ENCODE measurements at places on chromosomes 2 and 18.

DNA sequence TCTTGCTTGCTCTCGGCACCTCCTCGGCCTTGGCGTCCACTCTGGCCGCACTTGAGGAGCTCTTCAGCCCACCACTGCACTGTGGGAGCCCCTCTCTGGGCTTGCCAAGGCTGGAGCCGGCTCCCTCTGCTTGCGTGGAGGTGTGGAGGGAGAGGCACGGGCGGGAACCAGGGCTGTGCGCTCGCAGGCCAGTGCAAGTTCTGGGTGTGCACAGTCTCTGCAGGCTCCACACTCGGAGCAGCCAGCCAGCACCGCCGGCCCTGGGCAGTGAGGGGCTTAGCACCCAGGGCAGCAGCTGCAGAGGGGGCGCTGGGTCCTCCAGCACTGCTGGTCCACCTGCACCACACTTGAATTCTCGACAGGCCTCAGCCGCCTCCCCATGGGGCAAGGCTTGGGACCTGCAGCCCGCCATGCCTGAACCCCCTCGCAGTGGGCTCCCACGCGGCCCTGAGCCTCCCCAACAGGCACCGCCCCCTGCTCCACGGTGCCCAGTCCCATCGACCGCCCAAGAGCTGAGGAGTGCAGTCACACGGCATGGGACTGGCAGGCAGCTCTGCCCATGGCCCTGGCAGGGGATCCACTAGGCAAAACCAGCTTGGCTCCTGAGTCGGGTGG is 411.2 kb upstream of the CHAC2 start:
- DNase-seq: no peak

GRCh38 chr2:85988914-85989270 is 100.1 kb upstream of the ST3GAL5 start:
- no peak for DNase-seq

DNA sequence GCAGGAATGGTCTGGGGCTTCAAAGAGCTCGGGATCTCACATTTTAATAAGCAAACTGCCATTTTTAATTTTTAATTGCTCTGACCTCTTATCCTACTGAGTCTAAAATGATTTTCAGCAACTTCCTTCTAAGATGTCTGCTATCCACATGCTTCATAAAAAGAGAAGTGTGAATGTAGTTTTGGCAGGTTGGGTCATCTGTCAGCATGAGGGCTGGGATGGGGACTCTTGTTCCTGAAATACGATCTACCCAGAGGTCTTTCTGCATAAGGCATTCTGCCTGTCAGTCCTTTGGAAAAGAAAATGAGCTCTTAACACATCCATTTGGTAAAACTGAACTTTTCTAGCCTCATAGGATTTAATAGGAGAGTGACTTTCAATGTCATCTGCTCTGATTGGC is 252.8 kb upstream of the APCDD1 start:
- no peak for DNase-seq

DNA sequence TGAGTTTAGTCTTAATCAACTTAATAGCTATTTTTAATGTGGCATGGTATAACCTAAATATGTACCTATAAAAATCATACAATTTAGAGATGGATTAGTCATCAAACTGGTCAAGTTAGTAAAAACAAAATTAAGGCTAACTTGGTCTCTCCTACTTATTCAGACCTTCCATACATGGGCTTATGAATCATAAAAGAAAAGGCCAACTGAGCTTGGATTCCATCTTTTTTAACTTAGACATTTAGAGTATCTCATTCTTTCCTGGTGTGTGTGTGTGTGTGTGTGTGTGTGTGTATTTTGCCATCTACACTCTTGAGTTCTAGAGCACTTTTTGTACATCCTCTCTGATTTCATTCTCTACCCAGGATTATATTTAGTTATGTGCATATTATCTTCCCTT is 637.5 kb downstream of the PLCL1 start:
- no peak for DNase-seq

DNA sequence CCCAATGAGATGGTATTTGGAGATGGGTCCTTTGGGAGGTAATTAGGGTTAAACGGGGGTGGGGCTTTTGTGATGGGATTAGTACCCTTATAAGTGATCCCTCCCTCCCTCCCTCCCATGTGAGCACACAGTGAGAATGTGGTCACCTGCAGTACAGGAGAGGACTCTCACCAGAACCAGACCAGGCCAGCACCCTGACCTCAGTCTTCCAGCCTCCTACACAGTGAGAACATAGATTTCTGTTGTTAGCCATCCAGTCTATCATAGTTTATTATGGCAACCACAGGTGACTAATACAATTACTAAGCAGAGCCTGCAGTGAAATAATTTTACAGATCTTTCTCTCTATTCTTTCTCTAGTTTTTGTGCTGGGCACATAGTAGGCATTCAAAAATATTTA is 137.7 kb upstream of the PKDCC start:
- no peak for DNase-seq

GRCh38 chr2:132374961-132375360 is 41.6 kb upstream of the GPR39 start:
- DNase-seq: no peak

DNA sequence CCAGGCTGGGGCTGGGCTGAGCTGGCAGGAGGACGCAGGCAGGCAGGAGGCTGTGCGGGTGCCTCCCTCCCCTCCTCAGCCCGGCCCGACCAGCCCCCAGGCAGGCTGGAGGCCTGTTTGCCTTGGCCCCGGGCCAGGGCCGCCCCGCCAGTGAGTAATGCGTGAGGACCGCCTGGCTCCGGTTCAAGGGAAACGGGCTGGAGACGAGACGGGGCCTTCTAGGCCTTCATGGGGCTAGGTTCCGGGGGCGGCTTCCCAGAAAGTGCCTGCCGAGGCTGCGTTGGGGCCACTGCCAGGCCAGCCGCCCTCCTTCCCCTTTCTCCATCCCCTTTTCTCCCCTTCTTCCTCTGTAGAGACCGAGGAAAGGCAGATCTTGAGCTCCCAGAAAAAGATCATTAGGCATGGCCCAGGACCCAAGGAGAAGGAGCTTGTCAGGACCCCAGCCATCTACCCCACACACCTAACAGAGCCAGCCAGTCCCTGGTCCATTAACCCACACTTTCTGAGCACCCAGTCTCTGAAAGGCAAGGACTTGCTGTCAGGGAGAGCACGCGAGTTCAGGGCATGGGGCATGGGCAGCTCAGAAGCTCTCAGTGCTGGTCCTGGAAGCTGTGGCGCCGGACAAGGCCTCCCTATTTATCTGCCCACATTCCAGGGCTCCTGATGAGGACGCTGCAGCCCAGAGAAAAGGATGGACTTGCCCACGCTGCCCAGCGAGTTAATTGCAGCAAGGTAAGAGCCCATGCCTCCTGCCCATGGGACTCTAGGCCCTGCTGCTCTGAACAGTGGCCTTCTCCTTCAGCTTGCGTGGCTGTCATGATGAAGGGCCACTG is 48.5 kb downstream of the SMAD7 start:
- no peak for DNase-seq

DNA sequence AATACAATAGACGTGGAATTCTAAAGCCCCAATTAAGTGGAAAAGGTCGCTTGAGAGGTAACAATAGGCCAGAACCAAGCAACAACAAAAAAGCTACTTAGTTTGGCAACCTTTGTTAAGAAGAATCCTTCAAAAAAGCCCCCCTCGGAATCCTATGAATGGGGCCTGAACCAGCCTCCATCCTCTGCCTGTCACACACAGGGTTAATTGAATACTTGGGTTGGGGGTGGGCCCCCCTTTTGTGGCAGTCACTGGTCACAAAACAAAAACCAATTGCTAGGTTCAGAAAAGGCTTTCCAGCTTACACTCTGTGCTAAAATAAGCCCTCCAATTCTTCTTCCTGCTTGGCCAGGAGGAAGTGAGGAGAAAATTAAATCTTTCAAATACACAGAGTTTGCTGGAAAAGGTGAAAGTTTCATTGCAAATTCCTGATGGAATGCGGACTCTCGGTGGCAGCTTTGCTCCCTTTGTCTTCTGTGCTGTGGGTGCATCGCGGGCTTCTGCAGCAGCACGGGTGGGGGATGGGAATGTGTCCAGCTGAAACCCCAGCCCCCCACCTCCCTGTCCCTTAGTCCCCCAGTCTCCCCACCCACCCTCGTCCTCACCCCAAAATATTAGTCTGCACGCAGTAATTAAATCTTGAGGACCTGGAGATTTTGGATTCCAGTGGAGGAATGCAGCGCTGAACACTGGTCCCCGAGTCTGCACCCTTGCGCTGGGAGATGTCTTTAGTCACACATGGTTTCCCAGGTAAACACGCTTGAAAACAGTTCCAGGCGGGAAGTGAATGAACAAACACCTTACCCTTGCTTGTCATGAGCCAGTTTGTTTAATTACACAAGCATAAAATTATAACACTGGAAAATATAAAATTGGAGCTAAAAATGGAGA is 254.3 kb downstream of the SOX11 start:
- no peak for DNase-seq

DNA sequence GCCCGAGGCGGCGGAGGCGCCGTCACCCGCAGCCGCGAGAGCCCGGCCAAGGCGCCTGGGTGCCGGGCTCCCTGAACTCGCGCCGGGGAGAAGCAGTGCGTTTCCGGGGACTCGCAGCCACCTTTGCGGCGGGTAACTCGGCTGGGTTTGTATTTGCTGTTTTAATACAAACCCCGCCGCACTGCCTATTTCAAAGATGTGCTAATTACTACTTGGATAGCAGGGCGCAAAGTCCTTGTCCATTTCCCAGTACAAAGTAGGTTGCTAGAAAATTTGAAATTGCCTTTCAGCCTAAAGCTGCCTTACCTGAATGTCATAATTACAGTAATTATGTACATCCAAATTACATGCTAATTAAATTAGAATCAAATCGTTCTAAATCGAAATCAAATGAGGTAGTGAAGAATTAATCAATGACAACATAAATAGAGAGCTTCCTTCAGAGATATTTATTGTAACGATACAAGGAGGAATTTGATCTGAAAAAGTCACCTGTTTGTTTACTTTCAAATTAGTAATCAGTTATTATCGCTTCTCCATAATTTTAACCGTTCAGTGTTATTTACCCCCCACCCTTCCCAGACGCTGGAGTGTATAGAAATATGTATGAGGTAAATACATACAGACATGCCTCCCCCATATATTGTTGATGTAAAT is 8.1 kb downstream of the SP9 start:
- no peak for DNase-seq

DNA sequence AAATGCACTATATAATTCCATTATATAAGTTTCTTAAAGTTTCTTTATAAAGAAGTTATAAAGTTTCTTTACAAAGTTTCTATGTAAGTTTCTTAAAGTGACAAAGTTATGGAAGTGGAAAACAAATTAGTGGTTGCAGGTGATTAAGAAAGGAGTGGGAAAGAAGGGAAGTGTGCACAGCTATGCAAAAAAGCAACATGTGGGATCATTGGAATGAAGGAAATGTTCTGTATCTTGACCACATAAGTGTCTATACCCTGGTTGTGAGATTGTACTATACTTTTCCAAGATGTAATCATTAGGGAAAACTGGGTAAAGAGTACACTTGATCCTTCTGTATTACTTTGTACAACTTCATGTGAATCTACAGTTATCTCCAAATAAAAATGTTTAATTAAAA is 1541.1 kb downstream of the LRP1B start:
- DNase-seq: no peak

DNA sequence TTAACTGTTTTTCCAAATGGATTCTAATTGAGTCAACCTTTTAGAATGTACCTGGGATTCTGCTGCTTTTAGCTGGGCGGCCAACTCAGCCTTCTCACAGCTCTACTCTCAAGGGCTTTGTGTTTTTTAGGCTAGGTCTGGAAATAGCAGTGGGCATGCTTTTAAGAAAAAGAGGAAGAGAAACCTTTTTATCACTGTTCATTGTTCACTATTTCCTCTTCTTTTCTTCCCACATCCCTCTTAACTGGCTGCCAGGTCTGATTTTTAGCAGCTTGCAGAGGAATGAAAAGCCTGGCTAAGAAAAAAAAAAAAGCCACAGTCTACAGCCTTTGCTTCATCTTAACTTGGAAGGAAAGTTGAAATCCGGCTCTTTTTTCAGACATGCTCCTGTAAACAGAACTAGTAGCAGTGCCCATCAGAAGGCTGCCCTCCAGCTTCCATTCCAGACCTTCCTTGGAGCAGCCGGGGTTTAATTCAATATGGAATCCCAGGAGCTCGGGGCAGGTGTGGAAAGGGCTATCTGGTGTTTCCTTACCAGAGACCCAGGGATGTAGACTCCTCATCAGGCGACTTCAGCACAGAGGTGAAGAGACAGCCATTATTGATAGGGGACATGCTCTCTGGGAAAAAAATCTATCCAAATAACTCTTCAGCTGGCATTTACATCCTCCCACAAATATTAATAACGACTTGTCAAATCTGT is 230.7 kb downstream of the MYO3B start:
- no peak for DNase-seq

GRCh38 chr18:13268158-13269012 is 49.8 kb downstream of the LDLRAD4 start:
- no peak for DNase-seq

- DNase-seq: no peak
Measured at GRCh38 chr2:31151501-31151900, 13.3 kb upstream of the GALNT14 start.

GRCh38 chr2:12457831-12458230 is 258.9 kb upstream of the TRIB2 start:
- DNase-seq: no peak

DNA sequence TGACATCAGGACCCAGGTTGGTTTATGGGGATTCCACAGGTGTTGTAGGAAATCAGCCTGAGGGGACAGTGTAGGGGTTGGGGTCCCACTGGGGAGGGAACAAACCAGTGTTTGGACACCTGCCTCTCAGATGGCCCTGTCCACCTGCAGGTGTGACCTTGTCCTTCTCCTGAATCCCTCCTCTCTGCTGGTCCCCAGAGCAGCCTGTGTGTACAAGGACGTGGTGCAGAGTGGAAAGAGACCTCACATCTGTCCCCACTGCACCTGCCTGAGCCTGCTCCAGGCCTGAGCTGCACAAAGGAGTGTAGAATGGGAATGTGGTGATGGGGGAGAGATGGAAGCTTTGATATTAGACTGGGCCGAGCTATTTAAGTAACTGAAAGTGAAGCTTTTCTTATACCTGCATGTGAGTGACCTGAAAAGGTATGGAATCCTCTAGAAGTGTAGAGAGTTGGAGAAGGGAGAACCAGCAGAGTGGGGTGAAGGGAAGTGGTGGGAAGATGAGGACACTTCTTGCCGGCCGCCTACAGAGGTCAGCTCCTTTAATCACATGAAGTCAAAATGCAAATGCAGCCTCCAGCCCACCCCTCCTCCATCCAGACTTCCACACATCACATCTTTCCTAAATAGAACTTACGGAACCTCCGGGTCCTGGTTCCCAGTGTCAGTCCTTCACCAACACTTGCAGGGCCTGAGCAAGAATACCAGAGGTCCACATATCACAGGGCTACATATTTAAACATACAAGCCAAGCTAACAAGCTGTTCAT is 89.3 kb upstream of the SMAD2 start:
- DNase-seq: no peak
